ENCODE measurements at places on chromosomes 12 and 14.

- no peak for DNase-seq
Observed at GRCh38 chr14:44780989-44781388, 180.8 kb downstream of the KLHL28 start.

DNA sequence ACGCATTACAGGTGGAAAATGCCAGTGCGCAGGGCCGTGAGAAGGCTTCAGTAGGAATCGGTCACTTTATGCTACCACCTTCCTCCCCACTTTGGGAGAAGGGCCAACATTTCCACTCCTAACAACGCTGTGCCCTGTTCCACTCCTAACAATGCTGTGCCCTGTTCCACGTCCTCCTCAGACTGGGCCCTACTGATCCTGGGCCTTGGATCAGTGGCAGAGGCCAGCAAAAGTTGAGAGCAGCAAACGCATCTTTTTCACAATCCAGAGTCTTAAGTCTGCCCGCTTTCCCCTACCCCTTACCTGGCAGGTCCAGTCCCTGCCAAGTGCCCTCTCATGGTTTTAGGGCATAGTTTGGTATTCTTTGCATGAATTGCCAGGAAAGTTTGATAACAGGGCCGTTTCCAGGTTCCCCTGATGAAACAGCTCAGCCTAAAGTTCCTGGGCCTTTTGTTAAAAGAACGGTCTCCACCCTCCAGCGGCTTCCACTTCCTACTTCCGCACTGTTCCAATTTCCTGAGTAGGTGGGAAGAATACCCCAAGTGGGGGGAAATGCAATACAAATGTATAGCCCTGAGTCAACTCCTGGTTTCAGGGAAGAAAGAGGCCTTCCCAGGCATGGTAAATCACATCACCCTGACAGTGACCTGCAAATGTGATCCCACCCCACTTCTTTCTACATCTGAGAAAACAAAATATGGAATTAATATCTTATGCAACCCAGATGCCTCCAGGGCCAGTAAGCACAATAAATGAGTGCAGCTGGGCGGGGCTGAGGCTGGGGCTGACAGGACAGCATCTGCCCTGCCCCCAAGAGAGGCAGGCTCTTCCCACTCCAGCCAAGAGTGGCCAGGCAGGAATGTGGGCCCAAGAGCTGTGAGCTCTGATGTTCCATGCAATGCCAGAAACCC, 15.0 kb downstream of the KCTD10 start:
- no peak for DNase-seq

- DNase-seq: no peak
Observed at GRCh38 chr12:116693286-116694227, 44.3 kb downstream of the SPRING1 start.

DNA sequence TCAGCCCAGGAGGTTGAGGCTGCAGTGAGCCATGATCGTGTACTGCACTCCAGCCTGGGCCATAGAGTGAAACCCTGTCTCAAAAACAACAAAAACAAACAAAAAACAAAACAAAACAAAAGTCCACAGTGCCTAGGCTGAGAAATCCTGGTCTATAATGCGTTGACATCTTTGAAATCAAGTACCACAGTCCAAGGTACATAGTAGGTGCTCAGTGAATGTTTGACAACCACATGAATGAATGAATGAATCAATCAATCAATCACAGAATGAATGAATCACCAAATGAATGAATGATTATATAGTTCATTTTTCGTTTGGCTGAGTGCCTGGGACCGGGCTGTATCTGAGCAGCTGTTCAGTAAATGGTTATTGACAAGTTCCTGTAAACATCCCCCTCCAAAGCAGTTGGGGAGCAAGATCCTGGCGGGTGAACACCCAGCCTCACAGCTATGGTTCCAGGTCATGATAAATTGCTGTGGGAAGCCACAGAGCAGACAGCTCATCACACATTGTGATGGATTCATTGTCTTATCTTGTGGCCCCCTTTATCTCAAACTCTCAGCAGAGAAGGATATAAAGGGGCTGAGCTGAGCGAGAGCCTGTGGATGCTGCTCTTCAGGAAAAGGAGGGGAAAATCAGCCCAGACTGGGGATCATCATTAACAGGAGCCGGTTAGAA, 30.4 kb upstream of the IFT81 start:
- DNase-seq: no peak
